ENCODE measurements at places on chromosomes 6 and 20.

DNA sequence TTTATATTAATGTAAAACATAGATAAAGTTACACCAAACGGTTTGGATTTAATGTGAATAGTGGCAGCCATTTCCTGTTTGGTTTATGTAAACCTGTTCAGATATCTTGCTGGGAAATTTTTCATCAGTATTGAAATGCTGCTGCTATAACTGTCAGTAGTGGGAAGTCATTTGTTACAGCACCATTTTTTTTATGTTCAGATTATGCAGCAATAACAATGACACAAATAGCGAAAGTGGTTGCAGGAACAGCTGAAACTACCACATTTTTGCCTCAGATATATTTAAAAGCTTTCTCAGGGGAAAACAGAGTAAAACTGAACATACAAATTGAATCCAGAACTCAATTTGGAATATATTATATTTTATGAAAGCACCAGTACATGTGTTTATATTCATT lies 128.8 kb upstream of the SIM1 start:
- no peak for DNase-seq

DNA sequence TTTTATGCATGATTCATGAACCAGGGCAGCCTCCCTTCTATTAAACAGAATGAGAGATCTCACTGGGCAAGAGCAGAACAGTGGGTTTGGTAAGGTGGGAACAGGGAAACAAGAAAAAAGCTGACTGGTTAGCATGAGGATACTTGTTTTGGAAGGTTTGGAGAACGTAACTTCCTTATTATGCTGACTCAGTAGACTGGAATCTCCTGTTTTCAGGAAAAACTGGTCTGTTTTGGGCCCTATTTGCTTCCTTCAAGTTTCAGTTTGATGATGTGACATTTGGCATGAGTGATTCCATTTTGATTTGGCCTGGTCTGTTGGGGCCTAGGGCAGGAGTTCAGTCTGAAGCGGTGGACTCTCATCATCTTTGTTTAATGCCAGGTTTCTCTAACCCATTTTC lies 172.0 kb downstream of the MYLK4 start:
- DNase-seq, result no peak

DNA sequence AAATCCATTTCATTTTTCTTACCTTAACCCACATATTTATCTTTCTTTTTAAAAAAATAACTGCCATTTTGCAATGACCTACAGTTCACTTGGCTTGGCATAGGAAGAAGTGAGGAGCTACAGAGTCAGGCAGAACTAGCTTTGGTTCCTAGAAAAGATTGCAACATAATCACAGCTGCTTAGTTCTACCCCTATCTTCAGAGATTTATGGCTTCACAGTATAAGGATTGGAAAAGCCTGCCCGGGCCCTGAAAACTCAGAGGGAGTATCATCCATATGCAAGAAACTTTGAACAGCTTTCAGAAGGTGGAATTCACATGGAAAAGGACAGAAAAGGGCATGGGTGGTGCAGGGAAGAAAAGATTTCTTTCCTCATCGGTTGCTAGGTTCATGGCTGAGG lies 774.3 kb upstream of the CHD6 start:
- DNase-seq, result no peak

DNA sequence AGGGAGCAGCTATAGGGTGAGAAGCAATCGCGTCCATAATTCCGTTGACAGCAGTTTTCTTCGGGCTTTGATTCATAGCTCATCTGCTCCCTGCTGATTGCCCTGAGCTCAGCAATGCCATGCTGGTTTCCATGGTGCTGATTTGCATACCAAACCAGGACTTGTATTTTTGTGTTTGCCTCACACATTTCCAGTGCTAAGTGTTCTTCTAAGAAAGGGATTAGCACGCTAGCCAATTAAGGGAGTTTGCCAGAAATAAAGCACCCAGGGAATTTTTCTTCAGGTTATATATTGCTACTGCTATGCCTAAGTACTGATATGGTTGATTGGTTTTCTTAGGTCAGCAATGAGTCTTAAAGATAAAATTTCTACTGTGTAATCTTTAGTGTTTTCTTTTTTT lies 177.6 kb downstream of the PLCB1 start:
- DNase-seq, result no peak

GRCh38 chr20:21368791-21369190 lies 28.5 kb downstream of the NKX2-4 start:
- no peak for DNase-seq

- no peak for DNase-seq
Observed at GRCh38 chr20:36344517-36345132, 38.5 kb downstream of the DLGAP4 start.

DNA sequence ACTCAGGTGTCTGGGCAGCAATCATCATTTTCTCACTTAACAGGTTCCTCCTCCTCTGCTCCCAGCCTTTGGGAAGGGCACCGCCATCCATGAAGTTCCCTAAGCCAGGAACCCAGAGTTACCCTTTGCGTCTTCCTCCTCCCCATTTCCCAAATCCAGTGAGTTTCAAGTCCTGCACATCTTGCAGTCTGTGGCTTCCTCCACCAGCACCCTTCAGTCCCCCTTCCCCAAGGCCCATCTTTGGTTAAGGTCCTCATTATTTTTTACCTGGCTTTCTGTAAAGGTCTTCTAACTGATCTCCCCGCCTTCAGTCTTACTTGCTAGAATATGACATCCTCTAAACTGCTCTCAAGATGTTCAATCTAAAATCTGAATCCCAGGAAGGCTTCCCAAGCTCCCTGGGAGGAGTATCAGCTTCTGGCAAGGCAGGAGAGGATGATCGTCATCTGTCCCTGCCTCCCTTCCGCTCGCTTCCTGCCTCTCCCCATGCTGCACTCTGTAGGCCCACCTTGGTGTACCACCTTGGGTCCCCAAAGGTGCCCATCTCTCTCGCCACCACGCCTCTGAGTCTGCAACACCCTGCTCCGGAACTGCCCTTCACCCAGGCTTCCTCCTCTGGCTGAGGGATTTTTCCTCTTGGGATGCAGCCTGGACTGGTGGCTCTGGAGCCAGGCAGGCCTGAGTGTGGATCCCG lies 11.4 kb upstream of the DUSP22 start:
- no peak for DNase-seq

- DNase-seq, result no peak
Observed at GRCh38 chr6:9927275-9927674, 487.6 kb downstream of the TFAP2A start.

GRCh38 chr6:38134704-38135088 lies 315.2 kb downstream of the ZFAND3 start:
- DNase-seq, result no peak

GRCh38 chr6:26123675-26123946 lies 36.4 kb downstream of the HFE start:
- DNase-seq, result peak; percentile 61

DNA sequence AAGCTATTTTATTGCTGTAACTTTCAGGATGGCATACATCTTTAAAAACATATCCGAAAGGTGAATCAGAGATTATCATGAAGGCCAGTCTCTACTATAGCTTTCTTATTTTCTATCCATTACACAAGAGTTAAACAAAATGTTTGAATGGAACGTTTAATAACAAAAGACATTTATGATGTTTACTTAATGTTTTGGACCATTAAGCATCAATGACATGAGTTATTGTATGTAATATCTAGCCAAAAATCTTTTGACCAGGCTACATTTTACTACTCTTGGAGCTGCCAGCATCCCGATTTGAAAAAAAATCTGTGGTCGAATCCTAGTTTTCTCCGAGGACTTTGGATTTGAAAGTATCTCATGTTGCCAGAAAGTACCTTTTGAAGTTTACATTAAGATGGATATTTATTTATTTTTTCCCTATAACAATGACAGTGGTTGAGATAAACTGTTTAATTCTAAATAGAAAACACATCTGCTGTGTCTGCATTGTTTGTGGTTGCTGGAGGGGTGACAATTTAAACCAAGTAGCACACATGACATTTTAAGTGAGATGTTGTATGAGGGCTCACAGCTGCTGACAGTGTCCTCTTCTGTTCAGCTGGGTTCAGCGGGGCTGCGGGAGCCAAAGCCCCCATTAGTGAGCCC lies 293.7 kb upstream of the TCF21 start:
- no peak for DNase-seq

- no peak for DNase-seq
Observed at GRCh38 chr6:44056392-44057237, 70.6 kb downstream of the MRPL14 start.

GRCh38 chr6:105459049-105459448 lies 56.2 kb upstream of the PREP start:
- DNase-seq, result no peak

- DNase-seq, result no peak
Observed at GRCh38 chr20:45834797-45835161, 1.2 kb downstream of the SNX21 start.

GRCh38 chr20:48933017-48933766 lies 11.7 kb downstream of the ARFGEF2 start:
- no peak for DNase-seq

GRCh38 chr20:60271597-60271996 lies 313.4 kb downstream of the CDH26 start:
- DNase-seq, result no peak

DNA sequence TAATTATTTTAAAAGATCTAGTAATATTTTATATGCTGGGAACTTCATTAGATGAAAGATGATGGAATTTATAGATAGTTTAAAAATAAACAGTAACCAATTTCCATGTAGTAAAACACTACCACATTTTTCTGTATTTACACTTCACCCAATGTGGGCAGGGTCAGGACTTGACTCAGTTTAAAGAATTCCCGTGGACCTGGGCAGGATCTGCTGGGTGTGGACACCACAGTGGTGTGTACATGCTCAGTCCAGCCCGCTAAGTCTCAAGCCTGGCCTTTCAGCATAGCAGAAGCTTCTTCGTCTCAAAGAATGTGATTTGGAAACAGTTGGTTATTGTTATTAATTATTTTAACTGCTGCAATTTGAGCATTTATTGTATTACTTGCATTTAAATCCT lies 364.2 kb downstream of the SYNE1 start:
- no peak for DNase-seq

GRCh38 chr6:29552512-29553051 lies 7.0 kb downstream of the UBD start:
- DNase-seq, result no peak

GRCh38 chr6:84752118-84752850 lies 12.1 kb downstream of the TBX18 start:
- DNase-seq, result no peak

GRCh38 chr6:90157441-90157840 lies 139.2 kb downstream of the BACH2 start:
- DNase-seq, result no peak

DNA sequence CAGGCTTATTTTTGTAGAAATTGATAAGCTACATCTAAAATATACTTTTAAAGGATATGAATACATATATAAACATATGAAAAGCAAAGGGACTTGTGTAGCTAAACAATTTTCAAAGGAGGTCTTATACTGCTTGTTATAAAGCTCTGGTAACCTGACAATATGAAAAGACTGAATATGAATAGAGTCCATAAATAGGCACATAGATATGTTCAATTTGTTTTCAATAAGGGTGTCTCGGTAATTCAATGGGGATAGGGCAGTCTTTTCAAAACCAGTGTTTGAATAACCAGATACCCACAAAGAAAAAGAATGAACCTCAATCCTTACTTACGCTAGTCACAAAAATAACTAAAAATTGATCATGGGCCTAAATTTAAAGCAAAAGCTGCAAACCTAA lies 9.3 kb upstream of the MAP3K5 start:
- no peak for DNase-seq

DNA sequence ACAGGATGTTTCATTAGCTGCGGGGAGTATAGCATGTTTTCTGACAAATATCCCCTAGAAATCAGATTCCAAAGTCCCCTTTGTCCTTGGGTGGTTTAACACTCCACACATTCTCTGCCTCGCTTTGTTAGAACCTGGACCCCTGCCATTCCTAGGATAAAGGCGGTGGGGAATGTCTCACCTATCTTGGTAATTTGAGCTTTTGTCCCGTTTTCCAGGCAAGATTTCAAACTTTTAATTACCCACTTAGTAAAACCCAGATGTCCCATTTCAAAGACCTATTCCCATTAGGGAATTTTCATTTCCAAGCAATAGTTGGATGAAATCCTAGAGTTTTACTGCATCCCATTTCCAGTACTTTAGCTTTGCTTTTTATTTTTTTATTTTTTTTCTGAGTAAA lies 501.0 kb upstream of the MAP3K7 start:
- no peak for DNase-seq

DNA sequence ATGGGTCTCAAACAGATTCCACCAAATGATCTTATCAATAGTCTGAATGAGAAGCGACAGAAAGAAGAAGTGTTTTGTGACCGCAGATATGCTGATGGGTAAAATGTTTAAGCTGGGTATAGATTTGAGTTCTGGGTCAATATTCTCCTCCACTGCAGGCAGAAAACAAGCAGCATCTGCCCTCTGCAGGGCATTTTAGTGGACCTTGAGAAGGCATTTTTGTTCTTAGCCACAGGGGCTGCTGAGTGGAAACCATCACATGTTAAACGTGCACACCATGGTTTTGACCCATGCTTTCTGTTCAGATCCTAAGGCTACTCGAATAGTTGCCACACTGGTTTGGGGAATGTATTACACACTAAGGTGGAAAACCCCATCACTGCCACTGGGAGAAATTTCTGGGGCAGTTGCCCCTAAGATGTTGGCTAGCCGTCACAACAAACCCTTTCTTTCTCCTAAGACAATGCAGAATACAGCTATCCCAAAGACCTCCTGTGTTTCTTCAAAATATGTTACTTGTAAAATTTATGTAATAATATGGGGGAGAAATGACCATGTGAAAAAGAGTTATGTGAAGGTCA lies 5.5 kb downstream of the POU3F2 start:
- DNase-seq, result no peak

GRCh38 chr6:102474041-102474807 lies 1080.7 kb downstream of the GRIK2 start:
- no peak for DNase-seq

DNA sequence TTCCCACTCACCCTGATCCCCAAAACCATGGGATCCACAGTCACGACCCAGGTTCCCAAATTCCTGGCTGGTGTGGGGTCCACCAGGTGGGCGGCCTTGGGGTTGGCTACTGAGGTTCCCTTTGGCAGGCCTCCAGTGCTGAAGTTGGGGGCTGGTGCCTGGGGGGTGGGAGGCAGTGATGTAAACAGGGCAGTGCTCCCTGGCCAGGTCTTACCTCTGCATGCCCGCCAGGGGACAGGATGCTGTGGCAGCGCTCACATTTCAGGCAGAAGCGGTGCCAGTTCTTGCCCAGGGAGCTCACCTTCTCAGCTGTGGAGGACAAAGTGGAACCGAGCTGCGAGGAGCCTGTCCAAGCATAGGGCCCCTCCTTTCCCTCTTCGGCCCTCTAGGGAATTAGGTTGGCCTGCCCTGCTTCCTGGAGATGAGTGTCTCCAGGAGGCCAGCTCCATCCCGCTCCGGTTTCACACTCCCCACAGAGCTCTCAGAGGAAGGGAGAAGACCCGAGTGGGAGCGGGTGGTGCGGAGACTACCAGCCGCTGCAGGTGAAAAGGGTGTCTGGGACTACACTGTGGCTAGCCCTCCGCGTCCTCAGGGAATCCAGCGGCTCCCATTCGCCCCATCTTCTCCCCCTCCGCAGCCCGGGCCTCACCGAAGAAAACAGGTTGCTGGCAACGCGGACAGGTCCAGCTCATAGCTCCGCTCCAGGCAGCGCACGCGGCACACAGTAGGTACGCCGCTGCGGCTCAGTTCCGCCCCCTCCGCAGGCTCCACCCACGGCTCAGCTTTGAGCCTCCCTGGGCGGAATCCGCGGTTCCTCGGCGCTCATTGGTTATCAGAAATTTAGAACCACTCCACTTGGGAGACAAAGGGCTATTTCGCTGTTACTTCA lies at the start of gene CRIP3:
CRIP3 (minus strand) TSS at position 726 of the 889 bp plus-strand sequence; CDS start at position 692, 34 bp downstream.
- no peak for DNase-seq
